AG04450 (cell line): ENCODE measurements at places on chromosomes 16 and 17.

GRCh38 chr17:83187782-83188311 lies 108.4 kb downstream of the METRNL start:
- DNase-seq = no peak

DNA sequence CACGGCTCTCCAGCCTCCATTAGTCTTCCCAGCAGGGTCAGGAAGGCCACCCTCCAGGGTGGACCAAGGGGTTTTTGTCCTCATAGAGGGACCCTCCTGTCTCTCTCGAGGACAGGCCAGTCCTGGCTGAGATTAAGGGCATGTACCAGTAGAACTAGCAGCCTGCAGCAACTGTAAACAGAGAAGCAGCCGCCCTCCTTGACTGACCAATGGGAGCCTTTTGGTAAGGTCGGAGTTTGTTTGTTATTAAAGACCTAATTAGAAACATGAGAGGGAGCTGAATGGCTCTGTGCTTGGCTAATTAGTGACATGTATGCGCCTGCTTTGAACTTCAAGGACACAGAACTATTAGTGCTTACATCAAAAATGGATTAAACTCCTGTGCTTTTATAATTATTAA lies 80.0 kb downstream of the CCDC182 start:
- no peak for DNase-seq

DNA sequence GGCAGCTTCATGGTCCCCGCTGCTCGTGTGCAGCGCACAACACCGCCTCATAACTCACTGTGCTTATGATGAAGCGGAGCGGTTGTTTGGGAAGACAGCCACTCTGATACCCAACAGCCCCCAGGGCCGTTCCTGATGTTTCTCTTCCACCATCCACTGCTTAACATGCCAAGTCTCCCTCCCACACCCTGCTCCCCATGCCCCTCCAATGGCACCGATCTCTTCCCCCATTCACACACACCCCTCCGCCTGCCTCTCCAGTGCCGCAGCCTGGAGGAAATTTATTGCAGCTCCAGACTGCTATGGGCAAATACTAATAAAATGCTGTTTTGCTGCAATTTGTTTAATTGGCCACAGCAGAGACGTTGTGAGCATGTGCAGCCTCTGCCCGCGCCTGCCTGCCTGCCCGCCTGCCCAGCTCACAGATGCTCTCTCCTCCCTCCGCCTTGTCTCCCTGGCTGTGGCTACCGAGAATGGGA lies 80.3 kb upstream of the LHX1 start:
- no peak for DNase-seq

DNA sequence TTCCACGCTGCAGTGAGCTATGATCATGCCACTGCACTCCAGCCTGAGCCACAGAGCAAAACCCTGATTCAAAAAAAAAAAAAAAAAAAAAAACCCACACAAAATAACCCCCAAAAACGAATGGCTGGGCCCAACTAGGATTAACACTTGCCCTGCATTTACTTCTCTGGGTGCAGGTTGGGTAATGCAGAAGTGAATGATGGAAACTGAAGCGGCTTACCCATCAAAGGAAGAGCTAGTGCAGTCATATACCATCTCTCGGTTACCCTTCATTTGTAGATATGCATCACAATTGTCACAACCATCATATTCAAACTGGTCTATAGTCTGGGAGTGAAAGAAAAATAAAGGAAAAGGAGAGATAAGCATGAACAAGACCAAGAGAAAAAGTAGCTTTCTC lies 819 bp downstream of the SUPT4H1 start:
- DNase-seq = no peak

- no peak for DNase-seq
Observed at GRCh38 chr17:42618442-42619150, 9.1 kb downstream of the TUBG1 start.

DNA sequence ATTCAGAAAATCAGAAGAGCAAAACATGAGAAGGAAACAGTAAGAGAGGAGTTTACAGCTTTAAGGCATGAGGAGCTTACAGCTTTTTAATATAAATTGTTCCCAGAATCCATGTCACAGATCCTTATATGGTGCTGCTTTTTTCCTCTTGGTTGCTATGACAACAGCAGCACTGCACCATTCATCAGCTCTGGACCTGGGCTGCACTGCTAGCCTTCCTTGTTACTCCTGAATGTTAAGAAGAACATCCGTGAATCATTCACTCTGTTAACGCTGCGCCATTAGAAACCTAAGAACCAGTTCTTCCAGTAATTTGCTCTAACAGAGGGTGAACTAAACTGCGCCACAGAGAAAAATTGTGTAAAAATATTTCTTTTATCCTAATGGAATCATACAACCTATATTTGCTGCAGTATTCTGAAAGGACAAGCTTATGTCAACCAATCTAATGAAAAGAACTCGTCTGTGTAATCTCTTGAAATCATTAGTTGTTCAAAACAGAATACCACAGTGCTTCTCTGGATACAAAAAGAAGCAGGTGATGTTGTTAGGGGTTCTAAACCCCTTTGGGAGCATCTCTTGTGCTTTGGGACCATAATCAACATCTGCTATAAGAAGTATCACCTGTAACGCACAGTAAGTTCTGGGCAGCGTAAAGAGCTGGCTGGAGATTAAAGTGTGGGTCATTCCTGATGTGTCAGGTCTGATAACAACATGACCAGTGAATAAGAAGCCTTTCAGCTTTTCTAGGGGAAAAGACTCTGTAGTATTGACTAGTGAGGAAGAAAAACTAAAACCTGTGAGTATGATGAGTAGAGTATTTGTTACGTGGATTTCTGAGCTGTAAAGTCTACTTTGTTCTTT lies 151.2 kb downstream of the TANC2 start:
- DNase-seq = no peak

GRCh38 chr16:72876221-72876620 lies 171.7 kb downstream of the ZFHX3 start:
- peak; percentile 73 for DNase-seq

DNA sequence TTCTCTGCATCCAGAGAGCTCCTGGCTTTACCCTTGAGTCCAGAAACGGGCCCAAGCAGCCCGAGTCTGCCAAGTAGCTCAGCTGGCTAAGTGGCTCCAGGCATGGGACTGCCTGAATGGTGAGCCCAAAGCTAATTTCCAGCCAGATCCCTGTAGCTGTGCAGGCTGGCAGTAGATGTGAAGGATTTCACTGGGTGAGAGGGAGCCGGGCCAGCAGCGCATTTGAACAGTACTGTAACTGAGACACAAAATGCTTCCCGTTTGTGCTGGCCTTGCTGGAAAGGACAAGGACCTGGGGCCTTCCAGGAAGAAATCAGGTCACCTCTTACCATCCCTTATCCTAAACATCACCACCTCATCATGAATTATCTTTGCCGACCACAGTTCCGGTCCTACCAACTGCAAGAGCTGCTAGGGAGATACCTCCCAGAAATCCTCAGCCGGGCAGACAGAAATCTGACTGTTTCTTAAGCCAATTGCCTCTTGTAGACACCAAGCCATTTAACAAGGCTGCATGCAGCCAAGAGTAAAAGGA lies 3.7 kb downstream of the TIMP2 start:
- no peak for DNase-seq

DNA sequence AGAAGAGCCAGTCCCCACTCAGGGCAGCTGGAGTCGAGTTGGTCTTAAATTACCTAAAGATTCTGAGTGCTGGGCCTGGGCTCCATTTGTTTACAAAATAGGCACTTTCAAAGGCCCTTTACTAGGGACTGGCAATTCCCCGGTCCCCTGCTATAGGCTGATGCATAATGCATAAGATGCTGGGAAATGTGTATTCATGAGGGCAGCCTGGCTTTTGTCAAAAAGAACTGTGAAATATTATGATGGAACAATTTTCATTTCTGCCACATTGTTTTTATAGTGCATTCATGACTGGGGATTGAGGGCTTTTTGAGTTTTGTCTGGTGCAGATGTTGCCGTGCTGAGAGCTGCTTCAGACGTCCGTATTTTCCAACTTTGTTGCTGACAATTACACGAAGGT lies 617.0 kb upstream of the CDH5 start:
- no peak for DNase-seq

- no peak for DNase-seq
Observed at GRCh38 chr17:66369830-66370229, 67.4 kb downstream of the PRKCA start.

- DNase-seq = no peak
Observed at GRCh38 chr16:46828292-46828691, 2.7 kb downstream of the C16orf87 start.

GRCh38 chr17:42282478-42283080 lies 5.7 kb upstream of the STAT5A start:
- DNase-seq = no peak

- DNase-seq = no peak
Observed at GRCh38 chr17:10120109-10120485, 78.3 kb downstream of the GAS7 start.
